ENCODE measurements at places on chromosomes 16 and 17.

GRCh38 chr17:39165841-39166349, at the start of gene ARL5C:
Gene ARL5C, minus strand, starts transcription at chr17:39166161. Its CDS starts 401 bp downstream, at chr17:39165760.
- no peak for DNase-seq

DNA sequence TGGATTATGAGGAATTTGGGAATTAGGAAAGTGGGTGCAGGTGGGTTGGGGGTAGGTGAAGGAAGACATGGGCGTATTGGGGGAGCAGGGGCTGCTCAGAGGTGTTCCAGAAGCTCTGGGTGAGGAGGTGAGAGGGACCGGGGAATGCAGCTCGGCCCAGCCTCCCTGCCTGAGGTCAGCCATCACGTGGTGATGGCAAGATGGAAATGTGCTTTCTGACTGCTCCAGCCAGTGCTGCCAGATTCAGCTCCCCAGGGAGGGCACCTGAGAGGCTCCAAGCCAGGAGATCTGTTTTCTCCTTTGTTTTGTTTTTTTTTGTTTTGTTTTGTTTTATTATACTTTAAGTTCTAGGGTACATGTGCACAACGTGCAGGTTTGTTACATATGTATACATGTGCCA, 35.2 kb upstream of the STH start:
- DNase-seq, result no peak

GRCh38 chr17:78822552-78822951, 18.1 kb downstream of the USP36 start:
- DNase-seq, result no peak

DNA sequence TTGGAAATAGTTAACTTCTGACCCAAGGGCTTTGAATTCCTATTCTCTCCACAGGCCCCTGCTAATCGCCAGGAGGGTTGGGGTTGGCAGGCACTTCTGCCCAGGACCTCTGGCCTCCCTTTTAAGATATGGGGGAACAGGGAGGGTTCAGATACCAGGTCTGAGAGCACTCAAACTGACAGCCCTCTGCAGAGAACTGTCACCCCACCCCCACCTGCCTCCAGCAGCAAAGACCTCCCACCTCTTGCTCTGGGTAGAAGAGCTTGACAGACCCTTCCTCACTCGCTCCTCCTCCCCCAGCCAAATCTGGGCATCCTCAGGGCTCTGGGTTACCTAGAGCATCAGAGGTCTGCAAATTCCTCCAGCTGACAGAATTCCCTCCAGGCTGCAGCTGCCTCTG, 11.6 kb downstream of the CDH3 start:
- DNase-seq, result no peak

DNA sequence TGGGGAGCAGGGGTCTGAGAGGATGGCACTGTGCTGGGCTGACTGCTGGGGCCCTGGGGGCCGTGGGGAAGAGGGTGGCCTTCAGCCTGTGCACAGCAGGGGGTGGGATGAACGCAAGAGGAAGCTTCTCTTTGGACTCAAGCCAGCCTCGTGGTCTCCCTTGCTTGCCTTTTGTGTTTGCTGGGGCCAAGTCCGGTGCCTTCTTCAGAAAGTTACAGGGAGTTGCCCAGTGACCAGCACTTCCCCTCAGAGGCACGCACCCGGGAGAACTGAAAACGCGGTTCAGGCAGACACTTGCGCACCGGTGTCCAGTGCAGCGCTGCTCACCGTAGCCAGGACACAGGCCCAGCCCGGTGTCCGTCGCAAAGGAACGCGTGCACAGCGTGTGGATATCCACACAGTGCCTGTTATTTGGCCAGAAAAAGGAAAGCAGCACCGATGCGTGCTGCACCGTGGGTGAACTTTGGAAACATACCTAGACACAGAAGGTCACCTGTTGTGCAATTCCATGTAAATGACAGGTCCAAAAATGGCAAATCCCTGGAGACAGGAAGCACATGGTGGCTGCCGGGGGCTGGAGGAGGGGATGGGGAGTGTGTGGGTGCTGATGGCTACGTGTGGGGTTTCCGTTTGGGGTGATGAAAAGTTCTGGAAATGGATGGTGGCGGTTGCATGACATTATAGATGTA, 29.4 kb upstream of the NUDT16L1 start:
- peak; percentile 95 for DNase-seq

DNA sequence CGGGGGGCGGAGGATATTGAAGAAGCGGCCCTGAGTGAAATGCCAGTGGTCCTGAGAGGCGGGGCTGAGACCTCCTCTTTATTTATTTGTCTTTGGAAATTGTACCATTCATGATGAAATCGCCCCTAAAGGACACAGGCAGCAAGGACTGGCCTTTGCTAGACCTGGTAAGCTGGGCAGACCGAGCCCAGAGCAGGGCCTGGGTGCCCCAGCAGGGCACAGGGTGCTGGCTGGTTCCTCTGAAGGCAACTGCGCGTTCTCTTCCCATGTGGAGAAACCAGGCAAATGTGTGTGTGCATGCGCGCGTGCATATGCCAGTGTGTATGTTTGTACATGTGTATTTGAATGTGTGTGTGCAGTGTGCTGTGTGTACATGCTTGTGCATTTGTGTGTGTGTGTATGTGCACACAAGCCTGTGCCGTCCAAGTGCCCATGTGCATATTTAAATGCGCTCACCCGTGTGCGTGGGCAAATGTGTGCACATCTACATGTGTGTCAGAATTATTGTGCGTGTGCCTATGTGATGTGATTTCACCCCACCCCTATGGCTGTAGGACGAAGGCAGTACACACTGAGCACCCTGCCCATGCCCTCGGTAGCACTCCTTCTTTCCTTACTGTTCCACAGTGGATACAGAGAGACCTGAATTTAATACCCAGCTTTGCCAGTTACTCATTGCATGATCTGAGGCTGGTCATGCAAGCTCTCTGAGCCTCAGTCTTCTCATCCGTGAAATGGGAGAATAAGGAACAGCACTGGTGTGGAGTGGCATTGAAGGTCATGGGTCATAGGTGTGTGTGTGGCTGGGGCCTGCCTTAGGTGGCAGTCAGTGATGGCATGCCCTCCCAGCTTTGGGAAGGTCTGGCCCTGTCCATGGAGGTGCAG, 105.2 kb downstream of the CMIP start:
- DNase-seq, result no peak

- DNase-seq, result no peak
Observed at GRCh38 chr17:76500074-76500746, 1.0 kb downstream of the RHBDF2 start.

DNA sequence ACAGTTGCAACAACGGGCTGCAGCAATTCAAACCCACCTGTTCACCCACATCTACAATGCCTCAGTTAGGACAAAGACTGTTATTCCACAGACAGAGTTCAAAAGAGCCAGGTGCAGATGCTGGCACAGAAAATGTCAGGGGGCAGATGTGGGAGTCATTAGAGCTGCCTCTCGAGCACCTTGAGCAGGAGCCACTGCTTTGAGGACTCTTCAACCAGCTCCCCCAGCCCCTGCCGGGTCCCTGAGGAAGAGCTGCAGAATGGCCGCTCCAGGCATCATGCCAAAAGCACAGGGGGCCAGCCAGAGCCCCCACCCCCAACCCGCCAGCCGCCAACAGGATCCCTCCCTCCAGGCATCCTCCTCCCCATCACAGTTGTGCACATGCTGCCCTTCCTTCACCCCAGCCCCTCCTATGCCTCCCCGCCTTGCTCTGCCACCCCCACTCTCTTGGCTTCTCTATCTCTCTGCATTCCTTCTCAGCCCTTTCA, 20.8 kb downstream of the C17orf67 start:
- no peak for DNase-seq

DNA sequence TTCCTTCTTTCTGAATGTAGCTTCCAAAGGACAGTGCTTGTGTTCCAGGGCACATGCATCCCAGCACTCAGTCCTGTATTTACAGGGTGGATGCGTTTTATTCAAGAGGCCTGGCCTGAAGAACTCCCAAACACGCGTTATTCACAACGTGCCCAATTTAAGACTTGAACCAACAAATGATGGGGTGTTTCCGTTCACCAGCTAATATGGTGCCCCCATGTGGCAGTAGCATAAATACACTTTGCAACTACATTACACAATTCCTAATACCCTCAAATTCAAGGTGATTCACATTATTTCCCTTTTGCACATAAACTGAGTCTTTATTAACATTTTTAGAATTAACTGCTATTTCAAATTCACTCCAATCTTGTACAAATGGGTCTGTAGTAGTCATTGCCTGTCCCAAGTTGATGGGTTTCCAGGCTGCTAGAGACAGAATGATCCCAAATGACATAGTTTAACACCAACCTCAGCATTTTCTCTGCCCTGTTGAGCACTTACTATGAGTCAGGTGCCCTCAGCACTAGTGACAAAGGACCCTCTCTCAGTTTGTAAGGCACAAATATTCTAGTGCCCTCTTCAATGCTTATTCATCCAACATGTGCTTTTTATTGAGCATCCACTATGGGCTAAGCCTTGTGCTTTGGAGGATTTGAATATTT, 26.9 kb downstream of the HSD17B2 start:
- no peak for DNase-seq

DNA sequence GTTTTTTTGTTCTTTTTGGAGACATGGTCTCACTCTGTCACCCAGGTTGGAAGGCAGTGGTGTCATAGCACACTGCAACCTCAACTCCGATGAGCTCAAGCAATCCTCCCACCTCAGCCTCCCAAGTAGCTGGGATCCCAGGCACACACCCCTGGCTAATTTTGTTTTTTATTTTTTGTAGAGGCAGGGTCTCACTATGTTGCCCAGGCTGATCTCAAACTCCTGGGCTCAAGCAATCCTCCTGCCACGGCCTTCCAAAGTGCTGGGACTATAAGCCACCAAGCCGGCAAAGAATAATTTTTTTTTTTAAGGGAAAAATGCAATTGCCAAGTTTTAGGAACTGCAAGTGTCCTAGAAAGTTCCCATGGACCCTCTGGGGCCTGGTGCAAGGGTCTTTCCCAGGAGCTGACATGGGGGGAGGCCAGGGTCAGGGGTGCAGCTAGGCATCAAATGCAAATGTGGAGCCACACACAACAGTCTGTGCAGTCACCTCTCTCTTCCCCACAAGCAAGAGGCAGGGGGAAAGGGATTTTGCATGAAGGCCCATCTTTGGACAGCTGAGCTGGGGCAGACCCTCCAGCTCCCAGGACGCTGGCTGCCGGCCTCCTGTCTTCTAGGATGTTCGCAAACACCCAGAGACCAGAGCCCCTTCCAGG, 20.1 kb upstream of the BCAR1 start:
- no peak for DNase-seq

GRCh38 chr16:66262253-66263167, 104.0 kb upstream of the CDH5 start:
- DNase-seq, result peak; percentile 35

GRCh38 chr17:54235571-54235970, 412.8 kb downstream of the KIF2B start:
- no peak for DNase-seq

Data from right lobe of liver (tissue), 6 donors.